ENCODE measurements at places on chromosomes 13 and 19. TPM values are rescaled to one million over a fixed set of nuclear protein-coding genes. Genes with fewer than 3 reads are reported as not detected.

The PRDX2 gene
- total RNA-seq = 536 TPM

The RETN gene
- total RNA-seq = not detected

The LIPE gene
- 15.7 TPM for total RNA-seq

The DACT3 gene
- total RNA-seq = not detected

The KLK3 gene
- total RNA-seq = not detected

The RNF225 gene
- 3.8 TPM for total RNA-seq

The NBEA gene
- 0.35 TPM for total RNA-seq

Measured in airway epithelial cell (primary cell).